Hematopoietic multipotent progenitor cell treated with erythropoietin and hydrocortisone succinate and interleukin-3 and kit ligand, for 15 days (in vitro differentiated cells): ENCODE measurements at places on chromosomes 2 and 18.

- no peak for DNase-seq
Observed at GRCh38 chr2:169110916-169111315, 41.6 kb downstream of the DHRS9 start.

- no peak for DNase-seq
Observed at GRCh38 chr2:128472789-128473174, 154.1 kb upstream of the HS6ST1 start.

GRCh38 chr2:23697256-23698075, 229.5 kb downstream of the ATAD2B start:
- DNase-seq, result no peak

DNA sequence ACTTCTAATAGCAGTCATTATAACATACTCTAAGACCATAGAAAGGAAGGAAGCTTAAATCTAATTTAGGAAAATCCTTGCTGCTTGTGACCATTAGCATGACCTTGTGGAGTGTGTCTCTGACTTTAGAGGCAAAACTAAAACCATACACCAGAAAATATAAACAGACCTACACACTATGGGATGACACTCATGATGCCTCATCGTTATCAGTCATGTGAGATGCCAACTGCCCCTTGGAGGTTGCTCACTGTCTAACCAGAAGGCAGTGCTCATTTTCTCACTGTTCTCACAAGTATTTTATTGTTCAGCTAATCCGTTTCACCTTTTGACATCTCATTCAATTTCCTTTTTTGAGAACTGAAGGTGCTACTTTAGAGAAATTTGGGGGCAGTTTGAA, 376.9 kb downstream of the RND3 start:
- no peak for DNase-seq

- DNase-seq, result no peak
Observed at GRCh38 chr2:158967731-158968395, 577 bp upstream of the TANC1 start.

GRCh38 chr2:88561646-88562388, 65.4 kb downstream of the EIF2AK3 start:
- no peak for DNase-seq

GRCh38 chr18:68623342-68623741, 91.6 kb downstream of the TMX3 start:
- no peak for DNase-seq

DNA sequence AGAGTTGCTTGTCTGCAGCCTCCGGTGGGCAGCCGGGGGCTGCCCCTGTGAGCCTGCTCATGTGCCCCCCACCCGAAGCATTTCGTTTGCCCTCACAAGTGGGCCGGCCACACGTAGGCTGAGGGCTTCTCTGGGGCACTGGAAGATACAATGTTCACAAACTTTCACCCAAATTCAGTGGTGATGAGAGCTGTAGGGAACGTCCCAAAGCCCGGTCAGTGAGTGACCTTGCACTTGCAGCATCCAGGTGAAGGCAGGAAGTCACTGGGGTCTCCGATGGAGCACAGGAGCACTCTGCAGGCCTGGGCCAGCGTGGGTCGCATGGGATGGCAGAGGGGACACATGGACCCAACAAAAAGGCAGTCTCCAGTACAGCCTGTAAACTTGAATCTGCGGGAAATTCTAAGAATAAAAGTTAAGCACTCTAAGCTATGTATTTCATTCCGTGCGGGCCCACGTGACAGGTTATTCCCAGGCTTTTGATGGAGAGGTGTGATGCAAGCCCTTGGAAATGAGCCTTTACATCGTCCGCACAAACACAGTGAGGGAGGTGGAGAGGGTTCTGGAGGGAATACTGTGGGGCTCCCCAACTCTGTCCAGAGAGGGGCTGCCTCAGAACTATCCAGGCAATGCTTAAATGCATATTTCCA, 42.5 kb downstream of the CNGA3 start:
- no peak for DNase-seq

DNA sequence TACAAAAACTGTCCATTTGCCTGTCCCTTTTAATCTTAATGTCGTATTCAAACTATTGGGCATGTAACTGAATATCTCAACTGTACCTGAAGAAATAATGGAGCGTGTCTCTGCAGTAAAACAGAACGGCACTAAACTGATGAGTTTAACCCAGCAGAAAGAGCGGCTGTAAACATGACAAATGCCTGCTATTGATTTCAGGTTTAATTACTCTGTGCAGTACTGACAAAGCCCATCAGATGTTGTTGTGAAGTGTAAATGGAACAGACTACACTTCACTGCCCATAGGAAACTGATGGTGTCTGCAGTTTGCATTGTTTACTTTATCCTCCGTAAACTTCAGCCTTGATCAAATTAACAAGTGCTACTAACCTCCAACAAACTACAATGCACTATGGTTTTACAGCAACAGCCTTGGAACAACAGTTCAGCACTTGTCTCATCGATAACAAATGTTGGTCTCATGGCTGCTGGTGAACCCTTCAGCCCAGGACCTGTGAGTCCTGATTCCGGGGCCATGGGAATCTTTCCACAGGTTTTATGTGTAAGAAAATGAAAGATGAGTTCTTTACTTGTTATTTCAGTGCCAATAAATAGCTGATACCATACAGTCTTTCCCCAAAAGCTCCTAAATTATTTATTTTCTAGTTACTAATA, 316.5 kb downstream of the CCDC178 start:
- DNase-seq, result no peak

GRCh38 chr2:228916416-228917090, 354.5 kb downstream of the PID1 start:
- no peak for DNase-seq

- DNase-seq, result no peak
Observed at GRCh38 chr18:26547646-26548414, 523 bp downstream of the KCTD1 start.

GRCh38 chr2:234335661-234336228, 161.1 kb downstream of the ARL4C start:
- DNase-seq, result no peak

DNA sequence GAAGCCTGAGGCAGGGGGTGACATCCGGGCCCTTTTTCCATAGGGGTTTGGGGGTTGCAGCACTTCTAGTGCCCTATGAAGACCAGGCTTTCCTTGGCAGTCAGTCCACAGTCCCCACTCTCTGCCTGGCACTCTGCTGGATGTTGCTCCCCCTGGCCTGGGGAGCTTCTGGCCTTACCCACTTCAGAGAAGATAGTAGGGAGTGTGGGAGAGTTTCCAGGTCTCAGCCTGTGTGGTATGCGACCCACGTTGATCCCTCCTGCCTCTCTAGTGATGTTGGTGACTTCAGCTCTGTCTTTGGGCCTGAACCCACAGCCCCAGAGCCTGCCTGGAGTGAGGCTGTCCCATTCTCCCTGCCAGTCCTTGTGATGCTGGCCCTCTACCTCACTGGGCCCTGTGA, 105.6 kb downstream of the STPG4 start:
- no peak for DNase-seq

DNA sequence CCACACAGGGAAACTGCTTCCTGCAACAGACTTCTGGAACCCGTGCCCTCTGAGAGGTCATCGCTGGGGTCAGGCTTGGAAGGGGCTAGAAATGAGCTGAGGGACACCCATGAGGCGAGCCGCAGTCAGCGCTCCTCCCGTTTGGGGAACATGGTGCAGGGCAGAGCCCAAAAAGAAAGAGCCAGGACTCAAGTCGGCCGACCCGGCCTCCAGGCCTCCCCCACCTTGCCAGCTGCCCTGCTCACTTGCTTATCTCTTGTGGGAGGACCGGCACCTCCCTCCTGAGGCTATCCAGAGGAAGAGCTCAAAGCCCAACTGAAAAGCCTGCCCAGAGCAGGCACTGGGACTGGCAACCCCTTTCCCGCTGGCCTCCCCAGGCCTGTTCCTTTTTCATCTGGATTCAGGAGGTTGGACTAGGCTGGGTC, 43.6 kb downstream of the SCTR start:
- DNase-seq, result no peak

DNA sequence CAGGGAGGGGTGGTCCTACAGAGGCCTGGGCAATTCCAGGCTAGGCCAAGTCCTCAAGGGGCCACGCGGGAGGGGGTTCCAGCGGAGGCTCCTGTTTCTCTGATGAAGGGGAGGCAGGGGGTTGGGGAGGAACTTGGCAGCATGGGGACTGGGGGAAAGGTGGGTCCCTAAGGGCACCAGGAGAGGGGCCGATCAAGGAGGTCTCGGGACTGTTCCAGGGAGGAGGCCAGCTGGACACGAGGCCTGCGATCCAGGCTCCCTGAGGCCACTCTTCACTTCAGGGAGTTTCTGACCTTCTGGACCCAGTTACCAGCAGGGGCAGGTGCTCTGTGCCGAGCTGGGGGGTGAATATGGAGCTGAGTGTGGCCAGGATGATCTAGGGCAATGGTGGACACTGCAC, 71.5 kb downstream of the ASB1 start:
- DNase-seq, result no peak

DNA sequence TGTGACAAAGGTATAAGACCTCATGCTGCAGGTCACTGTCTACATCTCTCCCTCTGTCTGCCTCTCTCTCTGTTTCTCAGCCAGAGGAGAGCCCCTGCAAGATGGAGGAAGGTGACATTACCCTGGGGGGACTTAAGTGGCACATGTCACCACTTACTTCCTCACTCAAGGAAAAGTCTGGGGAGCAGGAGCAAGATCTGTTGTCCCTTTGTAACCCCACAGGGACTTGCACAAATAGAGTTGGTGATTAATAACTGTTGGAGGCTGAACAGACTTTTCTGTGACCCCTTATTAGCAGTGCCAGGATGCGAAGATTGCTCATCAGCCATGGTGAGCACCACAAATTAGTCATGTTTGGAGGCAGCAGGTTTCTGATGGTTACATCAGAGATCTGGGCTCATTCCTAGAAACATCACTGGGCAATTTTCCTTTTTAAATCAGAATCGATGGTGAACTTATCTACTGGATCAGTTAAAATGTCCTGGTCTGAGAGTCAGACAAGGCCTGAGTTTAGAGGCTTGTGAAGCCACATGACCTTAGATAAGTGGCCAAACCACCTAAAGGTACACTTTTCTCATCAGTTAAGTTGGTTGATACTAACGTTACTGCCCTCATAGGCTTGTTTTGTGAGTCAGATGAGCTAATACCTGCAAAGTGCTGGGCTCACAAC, 81.2 kb upstream of the LTBP1 start:
- DNase-seq, result no peak
